ENCODE measurements at places on chromosomes 11 and 22.
A peak's percentile ranks its signal among the peaks of the same experiment; 100 is the strongest.

- no peak for DNase-seq
Observed at GRCh38 chr22:50292643-50293440, 14.6 kb downstream of the PLXNB2 start.

GRCh38 chr11:120061036-120061760 is 76.7 kb downstream of the TRIM29 start:
- no peak for DNase-seq

- no peak for DNase-seq
Observed at GRCh38 chr11:9210922-9211320, 54.2 kb downstream of the DENND5A start.

DNA sequence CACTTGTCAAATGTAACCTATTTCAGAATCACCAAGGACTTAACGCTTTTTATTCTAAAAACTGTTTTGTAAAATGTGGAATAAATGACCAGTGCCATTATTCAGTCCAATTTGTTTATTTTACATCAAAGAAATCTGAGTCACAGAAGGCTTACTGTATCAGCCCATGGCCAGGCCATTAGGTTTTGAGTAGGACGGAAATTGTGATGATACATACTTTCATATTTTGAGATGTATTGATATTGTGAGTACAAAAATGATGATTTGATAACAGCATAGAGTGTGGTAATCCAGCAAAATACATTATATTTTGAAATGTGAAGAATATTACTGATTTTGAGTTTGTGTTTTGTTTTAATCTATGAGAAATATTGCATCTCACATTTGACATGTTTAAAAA is 81.1 kb downstream of the PIWIL3 start:
- no peak for DNase-seq

GRCh38 chr11:70203751-70204465 is 812 bp downstream of the FADD start:
- peak; percentile 56 for DNase-seq

GRCh38 chr11:45669956-45670355 is 4.5 kb upstream of the CHST1 start:
- no peak for DNase-seq

GRCh38 chr22:40401532-40401931 is 31.1 kb downstream of the SGSM3 start:
- DNase-seq, result no peak

- no peak for DNase-seq
Observed at GRCh38 chr22:39292031-39292462, 27.4 kb downstream of the RPL3 start.

DNA sequence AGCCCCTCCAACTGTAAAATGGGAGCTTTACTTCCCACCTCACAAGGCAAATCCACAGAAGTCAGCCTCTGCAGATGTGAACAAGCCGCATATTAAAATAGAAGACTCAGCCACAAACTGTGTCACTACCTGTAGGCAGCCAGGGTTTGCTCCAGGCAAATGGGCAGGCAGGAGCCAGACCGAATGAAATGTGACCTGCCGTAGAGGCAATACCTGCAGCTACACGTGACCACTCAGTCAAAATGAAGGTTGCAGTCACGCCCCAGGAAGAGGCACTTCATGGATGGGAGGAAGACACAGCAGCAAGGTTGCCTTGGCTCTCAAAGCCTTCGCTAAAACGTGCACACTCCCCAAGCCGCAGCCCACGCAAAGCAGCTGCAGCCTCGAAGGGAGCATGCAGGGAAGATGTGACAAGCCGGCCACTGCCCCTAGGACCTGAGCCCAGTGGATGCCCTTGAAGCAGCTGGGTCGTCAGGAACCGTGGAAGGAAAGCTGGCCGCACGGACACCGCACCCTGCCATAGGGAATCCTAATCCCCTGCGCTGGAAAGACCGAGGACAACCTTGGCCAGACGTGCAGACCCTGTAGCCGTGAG is 53.1 kb downstream of the SHANK2 start:
- DNase-seq, result no peak

DNA sequence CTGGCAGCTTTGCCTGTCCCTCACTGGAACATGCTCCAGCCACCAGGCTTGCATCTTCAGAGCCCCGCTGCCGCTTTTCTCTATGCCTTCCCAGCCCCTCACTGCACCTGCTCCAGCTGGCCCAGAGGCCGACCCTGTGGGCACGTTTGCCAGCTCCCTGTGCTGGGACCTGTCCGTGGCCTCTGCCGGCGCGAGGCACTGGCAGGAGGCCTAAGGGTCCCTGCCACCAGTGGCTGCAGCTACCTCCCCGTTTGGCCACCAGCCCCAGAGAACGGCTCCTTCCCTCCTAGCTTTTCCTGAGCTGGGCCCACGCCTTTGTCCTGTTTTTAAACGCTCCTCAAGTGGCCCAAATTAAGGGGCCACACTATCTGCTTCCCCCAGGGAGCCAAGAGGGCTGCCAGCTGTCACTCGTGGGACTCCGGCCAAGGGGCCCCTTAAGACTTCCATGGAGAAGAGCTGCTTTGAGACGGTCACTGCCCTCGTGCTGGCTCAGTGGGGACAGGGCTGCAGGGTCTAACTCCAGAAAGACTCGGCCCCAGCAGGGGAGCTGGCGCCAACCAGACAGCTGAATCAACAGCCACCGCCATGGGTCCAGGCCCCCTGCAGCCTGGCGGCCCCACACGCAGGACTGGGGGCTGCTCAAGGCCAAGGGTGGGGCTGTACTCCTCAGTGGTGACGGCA is 24.6 kb upstream of the WNT7B start:
- DNase-seq, result no peak

DNA sequence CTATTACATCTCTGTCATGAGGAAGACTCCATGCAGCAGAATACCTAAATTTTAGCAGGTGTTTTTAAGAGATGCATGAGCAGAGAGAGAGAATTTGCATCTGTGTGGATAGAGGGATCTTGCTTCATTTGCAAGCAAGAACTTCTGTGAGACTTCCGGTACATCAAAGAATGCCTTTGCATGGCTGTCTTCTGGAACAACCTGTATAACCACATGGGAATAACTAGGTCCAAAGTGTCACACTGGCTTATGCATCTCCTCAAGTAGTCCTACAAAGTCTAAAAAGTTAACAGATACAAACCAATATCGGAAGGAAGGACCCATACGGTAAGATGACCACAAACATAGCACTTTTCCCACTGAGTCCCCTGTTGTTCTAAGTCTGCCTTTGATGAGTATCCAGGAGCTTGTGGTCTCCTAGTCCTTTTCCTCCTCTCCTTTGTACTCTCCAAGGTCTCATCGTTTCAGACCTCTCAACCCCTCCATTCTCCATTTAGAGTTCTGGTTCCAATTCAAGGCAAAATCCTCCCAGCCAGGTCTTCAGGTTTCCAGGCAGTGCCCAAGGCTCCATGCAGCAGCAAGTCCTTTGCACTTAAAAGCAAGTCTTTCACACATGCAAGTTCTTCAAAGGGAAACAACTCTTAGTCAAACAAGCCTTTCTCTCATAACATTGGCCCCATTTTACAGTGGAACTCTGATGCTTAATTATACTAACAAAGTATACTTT is 581.7 kb upstream of the ARHGAP42 start:
- DNase-seq, result no peak

DNA sequence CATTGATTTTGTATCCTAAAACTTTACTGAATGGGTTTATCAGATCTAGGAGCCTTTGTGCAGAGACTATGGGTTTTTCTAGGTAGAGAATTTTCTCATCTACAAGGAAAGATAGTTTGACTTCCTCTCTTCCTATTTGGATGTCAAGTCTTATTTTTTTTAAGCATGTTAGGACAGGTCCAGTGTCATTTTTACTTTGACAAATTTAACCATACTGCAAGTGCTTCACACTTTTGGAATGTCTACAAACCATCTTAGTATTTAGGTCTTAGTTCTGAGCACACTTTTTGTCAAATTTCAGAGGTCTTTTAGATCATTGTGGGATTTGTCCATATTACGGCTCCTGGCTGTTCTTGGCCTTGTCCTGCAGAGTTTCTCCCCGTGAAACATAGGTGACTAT is 715.2 kb upstream of the RAG2 start:
- DNase-seq, result no peak

DNA sequence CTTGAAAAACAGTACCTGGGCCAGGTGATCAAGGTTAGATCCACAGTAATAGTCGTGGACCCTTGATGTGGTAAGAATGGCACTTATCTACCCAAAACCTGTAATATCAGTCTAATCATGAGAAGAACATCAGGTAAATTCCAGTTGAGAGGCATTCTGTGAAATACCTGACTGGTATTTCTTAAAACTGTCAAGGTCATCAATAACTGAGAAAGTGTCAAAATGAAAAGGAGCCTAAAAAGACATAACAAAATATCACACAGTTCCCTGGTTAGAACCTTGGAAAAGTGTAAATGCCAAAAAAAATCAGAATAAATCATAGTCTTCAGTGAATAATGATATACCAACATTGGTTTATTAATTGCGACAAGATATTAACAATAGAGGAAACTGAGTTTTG is 155.4 kb upstream of the CCDC90B start:
- DNase-seq, result no peak

DNA sequence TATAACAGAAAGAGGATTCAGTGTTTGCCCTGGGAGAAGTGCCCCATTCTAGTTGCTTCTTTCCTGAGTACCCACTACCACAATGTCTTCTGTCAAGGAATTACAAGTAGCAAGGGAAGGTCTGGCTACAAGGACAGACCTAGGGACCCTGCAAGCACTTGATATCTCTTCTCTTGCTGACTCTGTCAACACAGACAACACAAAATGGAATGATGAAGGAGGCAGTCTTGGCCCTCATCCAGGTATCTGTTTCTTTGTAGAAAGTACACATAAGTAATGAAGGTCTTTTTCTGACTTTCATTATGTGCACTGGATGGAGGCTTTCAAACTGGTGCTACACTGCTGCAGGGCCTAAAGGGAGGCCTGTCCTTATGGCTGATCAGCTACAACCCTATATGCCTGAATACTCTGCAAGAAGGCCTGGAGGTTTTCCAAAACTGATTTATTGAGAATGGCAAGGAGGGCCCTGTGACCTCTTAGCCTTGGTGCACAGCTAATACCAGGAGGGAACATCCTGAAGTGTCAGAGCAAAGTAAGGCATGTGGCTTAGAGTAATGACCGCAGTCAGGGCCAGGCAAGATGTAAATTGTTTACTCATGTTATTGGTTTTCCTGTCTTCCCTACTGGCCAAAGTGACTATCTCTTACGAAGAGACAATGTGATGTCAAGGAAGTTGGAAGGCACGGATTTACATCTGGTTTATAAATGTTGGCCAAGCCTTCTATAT is 31.2 kb downstream of the GAB2 start:
- DNase-seq, result no peak

DNA sequence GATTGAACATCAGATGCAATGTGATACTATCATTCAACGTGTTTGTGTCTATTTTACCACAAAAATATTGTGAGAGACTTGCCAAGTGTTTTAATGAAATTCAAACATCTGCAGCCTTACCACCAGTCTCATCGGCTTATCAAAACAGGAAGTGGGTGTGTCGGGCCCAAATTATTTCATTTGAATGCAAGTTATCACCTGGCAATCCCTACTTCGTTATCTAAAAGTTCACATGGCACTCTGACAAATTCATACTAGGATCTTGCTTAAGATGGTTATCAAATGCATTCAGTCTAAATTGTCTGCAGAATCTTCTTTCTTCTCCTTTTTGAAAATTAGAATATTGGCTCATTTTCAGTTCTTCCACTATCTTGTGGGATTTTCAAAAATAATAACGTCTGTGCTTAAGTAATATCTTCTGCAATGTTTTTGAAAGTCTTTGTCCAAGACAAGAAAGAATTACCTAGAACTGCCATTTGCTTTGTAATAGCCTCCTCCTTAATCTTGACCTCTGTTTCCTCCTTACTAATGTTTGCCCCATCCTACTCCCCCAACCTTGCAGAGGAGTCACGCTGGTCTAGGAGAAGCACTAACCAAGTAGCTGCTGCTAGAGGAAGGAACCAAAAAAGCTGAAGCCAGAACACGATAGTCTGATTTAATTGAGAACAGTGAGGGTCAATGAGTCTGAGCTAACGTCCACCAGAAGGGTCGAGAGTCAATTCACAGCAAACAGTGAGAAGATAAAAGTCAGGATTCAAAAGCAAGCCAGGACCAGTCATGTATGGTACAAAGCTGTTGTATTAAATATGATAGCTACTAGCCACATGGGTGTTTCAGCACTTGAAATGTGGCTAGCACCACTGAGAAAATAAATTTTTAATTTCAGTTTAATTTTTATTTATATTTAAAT is 10.2 kb upstream of the BIRC3 start:
- DNase-seq, result no peak

- DNase-seq, result no peak
Observed at GRCh38 chr11:106986261-106986660, 32.0 kb downstream of the GUCY1A2 start.
